Psoas muscle (tissue), 8 donors: ENCODE measurements at places on chromosomes 7 and 10. TPM values are rescaled to one million over a fixed set of nuclear protein-coding genes. Genes with fewer than 3 reads are reported as not detected.

GRCh38 chr10:85901599-85901998 lies 465.0 kb downstream of the GRID1 start:
- DNase-seq, result no peak

DNA sequence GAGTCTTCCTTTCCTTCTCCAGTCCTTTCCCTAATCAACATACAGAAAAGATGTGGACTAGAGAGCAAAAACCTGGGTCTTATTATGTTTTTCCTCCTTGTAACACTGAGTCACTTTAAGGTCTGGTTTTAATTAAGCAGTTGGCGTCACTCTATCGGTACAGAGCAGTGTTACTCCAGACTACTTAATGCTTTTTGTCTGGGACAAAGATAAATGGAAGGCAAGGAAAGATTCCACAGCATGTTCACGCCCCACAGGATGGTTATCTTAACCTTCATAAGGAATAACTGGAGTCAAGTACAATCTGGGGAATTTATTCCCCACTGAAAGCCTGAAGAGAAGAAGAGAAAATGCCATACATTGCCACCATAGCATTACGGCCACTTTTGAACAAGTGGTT lies 145.7 kb downstream of the ELAPOR2 start:
- DNase-seq, result no peak

Gene ABCB1
- 0.40 TPM for total RNA-seq

DNA sequence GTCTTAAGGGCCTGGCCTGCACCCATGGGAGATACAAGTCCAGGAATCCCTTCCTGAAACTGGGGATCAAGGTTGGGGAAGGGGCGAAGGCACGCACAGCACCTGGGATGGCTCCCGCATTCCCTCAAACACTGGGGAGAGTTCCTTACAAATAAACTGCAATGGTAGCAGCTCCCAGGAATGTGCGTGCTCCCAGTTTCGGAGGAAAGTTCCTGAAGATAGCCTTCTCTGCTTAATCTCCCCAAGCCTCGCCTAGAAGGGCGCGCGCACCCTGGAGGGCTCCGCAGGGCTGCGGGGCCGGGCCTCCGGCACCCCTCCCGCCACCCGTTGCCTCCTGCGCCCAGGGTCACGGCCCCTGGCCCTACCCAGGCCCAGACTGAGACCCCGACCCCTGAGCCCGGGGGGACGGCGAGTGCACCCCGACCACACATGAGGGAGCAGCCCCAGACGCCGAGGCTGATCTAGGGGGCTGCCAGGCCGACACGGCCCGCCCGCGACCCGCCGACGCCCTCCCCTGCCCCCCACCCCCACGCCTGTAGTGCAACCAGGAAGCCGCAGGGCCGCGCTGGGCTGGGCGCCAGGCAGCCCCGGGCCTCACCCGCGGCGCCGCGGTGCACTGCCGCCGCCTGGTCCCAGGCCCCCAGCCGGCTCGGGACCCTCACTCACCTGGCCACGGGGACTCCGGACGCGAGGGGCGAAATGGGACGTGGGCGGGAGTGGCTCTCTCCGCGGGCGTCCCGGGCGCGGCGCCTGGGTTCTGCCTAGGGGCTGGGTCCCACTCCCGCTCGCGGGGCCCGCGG lies 460 bp downstream of the ANXA11 start:
- peak; percentile 71 for DNase-seq

DNA sequence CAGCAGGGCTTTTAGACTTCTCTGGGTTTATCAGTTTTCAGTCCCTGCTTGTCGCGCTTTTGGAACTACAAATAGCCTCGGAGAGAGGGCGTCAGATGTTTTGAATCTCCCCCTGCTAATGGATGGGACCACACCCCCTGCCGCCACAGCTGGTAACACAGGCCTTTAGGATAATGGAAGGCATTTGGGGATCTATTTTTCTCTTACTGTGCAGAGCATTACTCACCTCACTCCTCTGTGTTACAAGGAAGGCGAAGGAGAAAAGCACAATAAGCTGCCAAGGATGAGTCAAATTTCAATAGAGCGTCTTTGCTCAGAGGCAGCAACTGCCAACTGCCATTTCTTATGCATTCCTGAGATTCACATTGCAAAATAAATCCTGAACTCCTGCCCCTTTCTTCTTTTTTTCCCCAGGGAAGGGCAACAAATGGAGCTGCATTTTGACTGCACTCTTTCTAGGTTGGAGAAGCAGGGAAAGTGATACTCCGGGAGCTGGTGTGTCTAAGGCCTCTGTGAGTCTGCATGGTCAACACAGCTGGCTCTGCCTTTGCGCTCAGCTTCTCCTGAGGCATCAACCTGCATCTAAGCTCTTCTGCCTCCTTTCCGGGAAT lies 31.5 kb upstream of the SMNDC1 start:
- DNase-seq, result no peak

- no peak for DNase-seq
These were observed 21.7 kb upstream of the BTBD16 start for GRCh38 chr10:122249303-122249850.

Gene RASA4
- 188 TPM for total RNA-seq

- DNase-seq, result peak; percentile 72
These were observed 612.1 kb upstream of the FZD8 start for GRCh38 chr10:36254199-36254598.

Gene IRF5
- total RNA-seq, result 1.2 TPM

DNA sequence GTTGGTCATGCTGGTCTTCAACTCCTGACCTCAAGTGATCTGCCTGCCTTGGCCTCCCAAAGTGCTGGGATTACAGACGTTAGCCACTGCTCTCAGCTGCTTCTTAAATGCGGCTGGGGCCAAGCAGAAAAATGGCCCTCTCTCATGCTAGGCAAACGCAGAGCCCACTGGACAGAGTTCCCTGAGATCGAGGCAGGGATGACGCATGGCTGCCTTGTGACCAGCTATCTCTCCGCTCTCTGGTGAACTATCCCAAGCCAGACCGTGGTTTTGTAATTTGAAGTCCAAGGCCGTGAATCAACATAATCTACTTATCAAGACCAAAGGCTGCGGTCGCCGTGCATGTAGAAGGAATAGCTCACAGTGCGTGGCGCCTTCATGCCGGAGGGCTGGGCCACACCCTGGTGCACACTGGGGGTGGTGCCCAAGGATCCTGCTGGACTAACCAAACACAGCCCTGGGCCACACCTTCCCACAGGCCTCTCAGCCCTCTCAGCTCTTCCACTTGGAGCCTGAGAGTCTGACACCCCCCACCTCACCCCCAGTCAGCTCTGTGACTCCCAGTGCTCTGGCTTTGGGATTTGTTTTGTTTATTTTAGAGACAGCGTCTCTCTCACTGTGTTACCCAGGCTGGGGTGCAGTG lies 88.1 kb upstream of the CUX1 start:
- DNase-seq, result peak; percentile 30

DNA sequence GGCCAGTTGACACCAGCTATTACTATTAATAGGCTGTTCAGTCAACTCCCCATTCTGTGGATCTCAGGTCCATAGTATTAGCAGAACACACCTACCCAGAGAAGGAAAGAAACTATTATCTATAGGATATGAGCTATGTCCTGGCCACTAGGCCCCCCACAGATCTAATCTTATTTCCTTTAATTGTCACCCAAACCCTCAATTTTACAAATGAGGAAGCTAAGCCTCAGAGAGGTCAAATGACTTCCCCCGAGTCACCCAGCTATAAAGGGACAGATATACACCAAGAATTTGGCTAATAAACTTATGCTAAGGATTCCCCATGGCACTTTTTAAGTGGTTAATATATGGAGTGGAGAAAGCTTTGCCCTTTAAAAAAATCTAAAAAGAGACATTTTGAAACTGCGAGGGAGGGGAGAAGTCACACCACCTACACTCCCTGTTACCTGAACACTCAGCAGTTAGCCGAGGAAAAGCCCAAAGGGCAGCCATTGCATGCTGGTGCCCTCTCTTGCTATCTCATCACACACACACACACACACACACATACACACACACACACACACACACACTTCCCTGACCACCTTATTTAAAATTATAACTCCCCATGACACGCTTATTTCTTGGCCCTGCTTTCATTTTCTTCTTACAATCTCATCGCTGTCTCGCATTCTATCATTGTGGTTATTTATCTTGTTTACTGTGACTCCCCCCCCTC lies 157.0 kb upstream of the ADO start:
- no peak for DNase-seq

- DNase-seq, result no peak
These were observed 1.8 kb downstream of the ARMC10 start for GRCh38 chr7:103076764-103077163.

- no peak for DNase-seq
These were observed 34.6 kb upstream of the HSPB1 start for GRCh38 chr7:76267894-76268183.

GRCh38 chr7:86668315-86668714 lies 24.6 kb downstream of the GRM3 start:
- DNase-seq, result no peak

Gene NPTX2
- 5.3 TPM for total RNA-seq

DNA sequence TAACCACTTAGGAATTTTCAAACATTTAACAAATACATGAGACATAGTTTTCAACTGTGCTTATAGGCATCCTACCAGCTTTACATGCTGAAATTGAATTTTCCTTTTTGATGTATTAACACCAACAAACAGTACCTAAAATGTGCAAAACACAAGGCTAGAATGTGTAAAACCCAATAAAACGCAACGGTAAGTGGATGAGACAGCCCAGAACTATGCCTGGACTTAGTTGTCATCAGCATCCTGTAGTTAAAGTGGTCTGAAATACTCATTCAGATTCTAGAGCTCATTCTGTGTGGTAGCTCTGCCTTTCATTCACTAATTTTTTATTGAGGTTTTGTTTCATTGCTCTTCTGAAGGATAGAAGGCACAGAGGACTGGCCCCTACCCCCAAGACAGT lies 137.1 kb downstream of the BMPER start:
- no peak for DNase-seq

- peak; percentile 21 for DNase-seq
These were observed 82.5 kb downstream of the ZNF467 start for GRCh38 chr7:149690688-149691446.

DNA sequence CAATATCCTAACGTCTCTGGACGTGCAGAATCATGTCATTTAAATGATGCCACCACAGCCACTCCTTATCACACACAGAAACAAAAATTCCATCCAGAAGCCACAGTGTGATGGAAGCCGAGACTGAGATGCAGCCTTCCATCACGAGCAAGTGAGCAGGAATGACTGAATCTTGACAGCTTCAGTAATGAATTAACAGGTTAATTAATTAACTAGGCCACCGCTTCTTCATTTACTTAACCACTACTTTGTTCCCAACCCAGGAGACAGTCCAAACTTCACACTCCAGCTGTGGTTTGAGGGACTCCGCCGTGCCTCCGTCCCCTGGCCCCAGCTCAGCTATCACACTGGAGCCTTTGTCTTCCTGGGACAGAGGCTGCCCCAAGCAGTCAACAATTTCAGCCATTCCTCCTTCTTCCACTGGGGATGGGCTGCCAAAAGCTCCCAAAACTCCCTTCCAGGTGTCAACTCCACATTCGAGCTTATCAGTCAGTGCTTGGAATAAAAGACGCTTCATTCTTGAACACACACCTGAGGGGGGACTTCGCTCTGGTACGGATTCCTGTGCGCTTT lies 65.9 kb downstream of the FGFR2 start:
- no peak for DNase-seq

- peak; percentile 23 for DNase-seq
These were observed 27.6 kb upstream of the MKRN1 start for GRCh38 chr7:140506788-140507464.
